Endothelial cell (in vitro differentiated cells): ENCODE measurements at places on chromosomes 2 and 18.

- DNase-seq: no peak
Observed at GRCh38 chr2:120034621-120035020, 21.7 kb downstream of the EPB41L5 start.

DNA sequence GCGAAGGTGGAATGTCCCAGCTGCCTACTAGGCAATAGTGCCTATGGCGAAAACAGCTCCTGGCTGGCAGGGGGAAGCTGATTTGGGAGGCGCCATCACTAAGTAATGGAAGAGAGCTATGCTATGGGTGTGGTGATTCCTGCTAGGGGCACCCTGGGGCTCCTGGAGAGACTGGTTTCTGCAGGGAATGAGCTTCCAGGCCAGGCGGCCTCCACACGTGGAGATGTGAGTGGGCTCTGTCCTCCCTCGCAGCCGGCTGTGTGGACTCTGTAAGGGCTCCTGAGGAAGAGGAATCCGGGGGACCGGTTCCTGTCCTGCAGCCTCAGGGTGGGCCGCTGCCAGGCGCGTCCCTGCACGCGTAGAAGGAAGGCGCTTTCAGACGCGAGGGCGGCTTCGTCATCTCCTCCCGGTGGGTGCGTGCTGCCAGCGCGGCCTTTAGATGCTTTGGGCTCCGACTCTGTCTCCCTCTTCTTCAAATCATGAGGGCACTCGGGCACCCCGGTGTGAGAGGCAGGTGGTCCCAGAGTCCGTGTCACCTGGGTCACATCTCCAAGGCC lies 55.5 kb upstream of the ANKRD62 start:
- DNase-seq: no peak

DNA sequence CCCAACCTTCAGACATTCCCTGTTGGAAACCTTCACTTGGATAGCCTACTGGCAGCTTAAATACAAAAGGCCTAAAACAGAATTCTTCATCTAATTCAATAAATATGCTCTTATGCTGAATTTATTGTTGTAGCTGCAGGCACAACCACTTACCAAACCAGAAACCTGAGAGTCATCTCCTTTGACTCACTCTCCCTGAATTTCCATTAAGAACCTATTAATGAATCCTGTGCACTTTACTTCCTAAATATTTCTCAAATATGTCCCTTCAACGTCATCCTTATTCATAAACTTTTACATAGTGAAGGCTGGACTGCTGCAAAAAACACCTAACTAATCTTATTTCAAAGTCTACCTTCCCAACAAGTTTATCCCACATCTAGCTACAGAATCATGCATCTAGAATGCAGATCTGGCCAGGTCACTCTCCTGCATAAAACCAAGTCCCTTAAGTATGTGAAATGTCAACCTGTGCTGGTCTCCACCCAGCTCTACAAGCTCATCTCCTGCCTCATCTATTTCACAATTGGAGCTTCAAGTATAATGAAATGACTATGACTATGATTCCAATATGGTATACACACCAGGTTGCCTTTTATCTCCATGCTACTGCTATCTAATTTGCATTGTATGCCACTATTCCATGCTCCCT lies 354.2 kb downstream of the ZEB2 start:
- DNase-seq: no peak

GRCh38 chr2:190407662-190408537 lies at the start of gene MFSD6:
Gene MFSD6 (plus strand): TSS chr2:190408355. CDS start chr2:190436030, 27,675 bp downstream.
- peak; percentile 22 for DNase-seq

DNA sequence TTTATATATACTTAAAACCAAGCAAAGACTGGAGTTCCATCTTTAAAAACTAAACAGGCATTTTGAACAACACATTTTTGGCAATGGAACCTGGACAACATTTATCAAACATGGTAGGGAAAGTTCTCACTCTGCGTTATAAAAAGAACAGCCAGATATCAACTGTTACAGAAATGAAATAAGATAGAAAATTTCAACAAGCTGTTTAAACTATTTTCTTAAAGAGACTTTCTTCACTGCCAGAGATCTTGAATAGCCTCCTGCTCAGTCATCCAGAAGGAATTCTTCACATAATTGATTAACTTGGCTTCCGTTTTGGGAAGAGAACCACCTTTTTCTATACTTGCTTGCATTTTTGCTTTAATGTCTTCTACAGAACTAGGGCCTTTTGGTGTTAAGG lies 166.0 kb upstream of the PIK3C3 start:
- no peak for DNase-seq

DNA sequence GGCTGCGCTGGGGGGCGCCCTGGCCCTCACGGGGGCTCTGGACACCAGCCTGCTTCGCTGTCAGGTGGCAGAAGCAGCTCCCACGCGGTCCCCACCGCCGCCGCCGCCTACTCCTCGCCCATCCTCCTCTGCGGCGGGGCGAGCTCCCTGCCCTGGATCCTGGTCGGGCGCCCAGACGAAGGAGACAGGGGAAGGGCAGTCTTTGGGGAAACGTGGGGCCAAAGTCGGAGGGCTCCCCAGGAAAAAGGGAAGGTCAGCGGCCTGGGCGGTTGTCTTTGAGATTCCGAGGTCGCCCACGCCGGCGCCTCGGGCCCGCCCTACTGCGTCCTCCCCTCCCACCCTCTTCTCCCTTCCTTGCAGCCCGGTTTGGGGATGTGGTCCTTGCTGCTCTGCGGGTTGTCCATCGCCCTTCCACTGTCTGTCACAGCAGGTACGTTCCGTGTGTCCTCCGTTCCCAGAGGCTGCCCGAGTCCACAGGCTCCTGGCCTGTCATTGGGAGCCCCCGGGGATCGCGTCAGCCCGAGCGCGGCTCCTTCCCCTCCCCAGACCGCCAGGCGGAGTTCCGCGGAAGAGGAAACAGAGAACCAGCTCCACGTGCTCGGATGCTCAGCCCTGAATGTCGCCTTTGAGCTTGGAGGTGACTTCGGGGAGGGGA lies 800 bp downstream of the IL1RL2 start:
- peak; percentile 43 for DNase-seq

GRCh38 chr2:62221141-62221540 lies 25.2 kb downstream of the B3GNT2 start:
- DNase-seq: no peak

DNA sequence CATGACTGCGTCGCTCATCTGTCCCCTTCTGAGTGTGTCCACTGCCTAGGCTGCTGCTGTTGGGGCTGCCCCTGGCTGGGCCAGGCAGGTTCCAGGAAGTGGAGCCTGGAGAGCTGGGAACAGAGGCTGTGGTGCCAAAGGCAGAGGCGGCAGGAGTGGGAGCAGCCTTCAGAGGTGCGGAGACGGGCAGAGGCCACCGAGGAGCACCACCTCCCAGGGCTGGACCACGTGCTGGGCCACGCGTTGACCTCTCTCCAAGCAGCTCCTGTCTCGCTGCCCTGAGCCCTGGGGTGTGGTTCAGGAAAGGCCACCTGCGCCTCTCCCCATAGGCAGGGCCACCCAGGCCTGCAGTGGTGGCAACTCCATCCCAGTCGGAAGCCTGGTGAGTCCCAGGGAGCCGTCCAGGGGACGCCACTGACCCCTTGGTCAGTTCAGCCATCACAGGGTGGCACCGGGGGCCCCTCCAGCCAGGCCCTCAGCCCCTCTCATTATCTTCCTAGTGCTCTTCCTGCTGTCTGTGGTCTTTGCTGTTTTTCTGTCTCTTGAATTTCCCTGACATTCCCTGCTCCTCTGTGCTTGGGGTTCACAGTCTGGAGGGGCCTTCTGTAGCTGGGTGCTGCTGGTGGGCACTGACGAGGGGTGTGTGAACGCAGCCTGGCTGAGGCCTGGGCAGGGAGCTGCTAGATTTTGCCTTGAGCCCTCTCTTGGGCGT lies 122.8 kb upstream of the HS6ST1 start:
- peak; percentile 4 for DNase-seq

- no peak for DNase-seq
Observed at GRCh38 chr2:37617119-37617892, 54.1 kb downstream of the CDC42EP3 start.

- no peak for DNase-seq
Observed at GRCh38 chr18:22879293-22879692, 53.8 kb upstream of the RBBP8 start.

GRCh38 chr2:194383401-194383800 lies 1273.6 kb upstream of the SLC39A10 start:
- no peak for DNase-seq

GRCh38 chr18:74083557-74083952 lies 64.1 kb downstream of the FBXO15 start:
- no peak for DNase-seq

DNA sequence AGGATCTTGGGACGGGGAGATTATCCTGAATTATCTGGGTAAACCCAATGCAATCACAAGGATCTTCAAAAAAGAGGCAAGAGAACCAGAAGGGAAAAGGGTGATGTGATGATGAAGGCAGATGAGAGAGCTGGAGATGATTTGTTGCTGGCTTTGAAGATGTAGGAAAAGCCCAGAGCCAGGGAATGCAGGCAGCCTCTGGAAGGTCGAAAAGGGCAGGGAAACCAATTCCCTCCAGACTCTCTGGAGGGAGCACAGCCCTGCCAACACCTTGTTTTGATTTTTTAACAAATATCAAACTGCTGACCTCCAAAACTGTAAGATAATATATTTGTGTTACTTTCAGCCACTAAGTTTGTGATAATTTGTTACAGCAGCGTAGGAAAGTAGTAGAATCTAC lies 48.9 kb upstream of the IL1R2 start:
- DNase-seq: no peak

GRCh38 chr2:69583321-69583833 lies 60.2 kb downstream of the AAK1 start:
- DNase-seq: no peak

DNA sequence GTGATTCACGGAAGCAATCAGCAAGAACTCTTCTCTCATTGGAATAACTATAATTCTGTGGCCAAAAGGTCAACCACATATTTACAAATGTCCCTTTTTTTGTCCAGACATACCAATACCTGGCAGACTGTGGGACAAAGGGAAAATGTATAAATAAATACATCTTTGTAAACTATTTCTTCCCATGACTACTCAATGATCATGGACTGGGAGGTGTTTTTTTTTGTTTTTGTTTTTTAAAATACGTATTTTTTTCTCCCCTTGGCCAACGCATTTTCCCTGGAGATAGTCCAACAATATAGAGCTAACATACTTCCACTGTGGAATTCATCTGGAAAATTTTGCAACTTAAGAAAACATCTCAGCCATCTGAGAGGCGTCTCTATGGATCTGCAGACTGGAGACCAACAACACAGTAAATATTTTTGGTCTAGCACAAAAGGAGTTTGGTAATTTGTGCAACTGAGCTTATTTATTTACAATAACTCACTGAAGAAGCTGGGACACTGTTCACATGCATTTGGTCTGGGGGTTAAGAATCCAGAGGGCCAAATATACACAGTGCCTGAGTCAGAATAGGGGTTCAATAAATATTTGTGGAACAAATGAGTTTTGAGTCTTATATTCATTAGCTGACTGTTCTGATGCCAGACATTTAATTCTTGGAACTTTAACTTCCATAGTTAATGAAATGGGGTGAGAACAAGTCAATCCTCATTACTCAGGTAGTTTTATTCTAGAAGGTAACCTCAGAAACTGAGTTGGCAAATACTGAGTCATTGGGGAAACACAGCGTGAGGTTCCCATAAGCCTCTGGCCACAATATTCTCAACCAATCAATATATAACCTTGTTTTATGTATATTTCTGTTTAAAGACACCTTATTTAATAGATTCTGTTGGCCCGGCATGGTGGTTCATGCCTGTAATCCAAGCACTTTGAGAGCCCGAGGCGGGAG lies 36.2 kb downstream of the CCBE1 start:
- no peak for DNase-seq

- DNase-seq: no peak
Observed at GRCh38 chr18:59062643-59063006, 77.1 kb upstream of the SEC11C start.

GRCh38 chr18:6866552-6867085 lies 137.1 kb downstream of the ARHGAP28 start:
- DNase-seq: no peak

- DNase-seq: no peak
Observed at GRCh38 chr2:217975626-217976025, 27.2 kb downstream of the TNS1 start.

DNA sequence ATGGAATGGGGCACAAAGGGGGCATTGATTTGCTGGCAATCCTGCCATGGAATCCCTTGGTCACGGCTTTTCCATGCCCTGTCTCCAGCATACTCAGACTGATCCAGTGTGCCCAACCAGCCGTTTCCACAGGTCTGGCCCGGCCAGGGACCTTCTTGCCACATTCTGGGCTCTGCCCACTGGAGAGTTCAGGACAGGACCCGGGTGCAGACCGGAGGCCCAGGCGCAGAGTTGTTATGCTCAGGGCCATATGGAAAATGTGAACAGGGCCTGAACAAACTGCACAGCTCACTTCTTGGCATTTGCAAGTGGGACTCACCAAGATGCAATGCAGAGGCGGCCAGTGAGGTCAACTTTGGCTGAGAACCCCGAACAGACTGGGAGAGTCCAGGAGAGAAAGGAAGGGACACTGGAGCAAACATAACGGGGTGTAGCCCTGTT lies 15.6 kb upstream of the ASAP2 start:
- peak; percentile 44 for DNase-seq

- DNase-seq: no peak
Observed at GRCh38 chr2:176626796-176627195, 357.6 kb downstream of the MTX2 start.

GRCh38 chr18:48595703-48596218 lies 56.9 kb downstream of the CTIF start:
- no peak for DNase-seq

DNA sequence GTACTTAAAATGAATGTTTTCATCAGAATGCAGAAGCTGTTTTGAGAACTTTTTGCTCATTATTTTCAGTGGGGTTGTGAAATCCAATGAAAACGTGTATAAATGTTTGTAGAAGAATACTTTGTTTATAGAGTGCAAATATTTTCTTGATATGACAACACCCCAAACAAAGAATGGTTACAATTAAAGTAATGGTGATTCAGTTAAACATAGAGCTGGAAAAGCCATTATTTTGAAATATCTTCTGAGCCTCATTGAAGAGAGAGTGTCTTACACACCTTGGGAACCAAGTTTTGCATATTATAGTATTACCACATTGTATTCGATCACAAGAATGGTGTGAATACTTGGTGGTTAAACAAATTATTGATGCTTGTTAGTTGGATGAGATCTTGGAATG lies 48.7 kb downstream of the SPTBN1 start:
- DNase-seq: no peak
